Type B pancreatic cell (in vitro differentiated cells): ENCODE measurements at places on chromosomes 5 and 9.

- DNase-seq, result no peak
Measured at GRCh38 chr9:128333451-128333869, 6.9 kb upstream of the SLC27A4 start.

DNA sequence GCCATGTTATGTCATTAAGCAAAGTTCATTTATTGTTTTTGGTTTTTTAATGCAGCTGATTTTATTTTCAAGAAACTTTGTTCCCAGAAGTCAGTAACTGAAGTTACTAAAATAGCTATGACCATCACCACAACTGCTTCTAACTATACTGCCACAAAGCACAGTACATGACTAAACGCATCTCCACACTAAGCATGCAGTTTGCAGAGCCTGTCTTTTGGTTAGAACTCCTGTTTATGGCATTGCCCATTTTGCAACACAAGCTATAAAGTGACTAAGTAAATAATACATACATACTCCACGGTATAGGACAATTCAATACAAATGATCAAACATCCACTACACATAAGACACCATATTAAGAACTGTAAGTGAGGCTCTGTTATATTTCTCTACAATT lies 109.7 kb downstream of the MLLT3 start:
- DNase-seq, result no peak

- DNase-seq, result no peak
Measured at GRCh38 chr5:67542479-67542878, 345.9 kb upstream of the CD180 start.

GRCh38 chr9:88875400-88876120 lies 115.7 kb upstream of the S1PR3 start:
- DNase-seq, result no peak

DNA sequence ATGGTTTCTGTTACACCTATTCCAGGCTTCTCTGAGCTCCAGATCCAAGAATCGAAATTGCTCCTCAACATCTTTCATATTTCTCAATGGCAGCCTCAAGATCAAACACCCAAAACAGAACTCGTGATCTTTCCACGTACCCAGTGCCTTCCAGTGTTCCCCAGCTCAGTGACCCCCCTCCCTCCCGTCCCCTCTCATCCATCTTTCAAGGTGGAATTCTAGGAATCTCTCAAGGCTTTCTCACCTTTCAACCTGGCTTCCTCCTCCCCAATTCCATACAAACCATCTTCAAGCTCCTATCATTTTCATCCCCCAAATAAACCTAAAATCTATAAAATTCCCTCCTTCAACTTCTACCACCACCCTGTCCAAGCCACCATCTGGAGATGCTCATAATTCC lies 615.3 kb downstream of the BNC2 start:
- DNase-seq, result no peak

- DNase-seq, result no peak
Measured at GRCh38 chr5:170917113-170917512, 55.3 kb downstream of the RANBP17 start.

- no peak for DNase-seq
Measured at GRCh38 chr5:16108418-16108817, 71.2 kb downstream of the MARCHF11 start.

GRCh38 chr5:80117446-80117845 lies 82.3 kb downstream of the THBS4 start:
- no peak for DNase-seq

DNA sequence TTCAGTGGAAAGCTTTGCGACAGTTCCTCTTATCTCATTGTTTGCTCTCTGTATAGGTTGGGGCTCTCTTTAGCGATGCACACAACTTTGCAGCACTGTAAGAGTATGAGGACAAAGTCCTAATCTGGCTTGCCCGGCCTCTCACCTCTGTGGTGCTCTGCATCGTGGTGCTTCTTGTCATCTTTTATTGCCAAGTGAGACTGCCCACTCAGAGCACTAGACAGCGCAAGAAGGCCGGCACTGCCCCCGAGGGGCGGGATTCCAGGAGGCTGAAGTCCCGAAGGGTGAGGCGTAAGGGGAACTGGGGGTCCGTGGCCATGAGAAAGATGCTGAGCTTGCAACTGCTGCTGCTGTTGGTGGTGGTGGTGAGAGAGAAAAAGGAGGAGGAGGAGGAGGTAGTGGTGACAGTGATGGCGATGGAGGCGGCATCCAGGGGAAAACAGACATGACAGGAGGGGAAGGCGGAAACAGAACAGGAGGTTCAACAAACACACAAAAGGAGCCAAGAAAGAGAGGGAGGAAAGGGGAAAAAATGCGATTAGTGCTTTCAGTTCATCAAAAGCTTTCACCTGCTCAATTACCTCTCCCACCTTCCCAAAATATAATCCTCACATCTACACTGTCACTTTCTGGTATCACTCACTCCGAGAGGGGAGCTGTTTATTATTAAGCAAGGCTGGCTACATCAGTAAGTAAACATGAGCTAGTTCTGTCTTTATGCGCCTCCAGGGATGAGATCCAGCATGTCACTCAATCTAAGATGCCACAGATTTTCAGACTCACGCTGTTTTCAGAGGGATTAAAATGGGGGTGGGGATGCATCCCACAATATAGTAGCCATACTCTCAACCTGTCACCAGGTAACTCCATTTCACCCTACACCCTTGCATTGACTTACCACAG lies 55.1 kb downstream of the TLE1 start:
- no peak for DNase-seq

DNA sequence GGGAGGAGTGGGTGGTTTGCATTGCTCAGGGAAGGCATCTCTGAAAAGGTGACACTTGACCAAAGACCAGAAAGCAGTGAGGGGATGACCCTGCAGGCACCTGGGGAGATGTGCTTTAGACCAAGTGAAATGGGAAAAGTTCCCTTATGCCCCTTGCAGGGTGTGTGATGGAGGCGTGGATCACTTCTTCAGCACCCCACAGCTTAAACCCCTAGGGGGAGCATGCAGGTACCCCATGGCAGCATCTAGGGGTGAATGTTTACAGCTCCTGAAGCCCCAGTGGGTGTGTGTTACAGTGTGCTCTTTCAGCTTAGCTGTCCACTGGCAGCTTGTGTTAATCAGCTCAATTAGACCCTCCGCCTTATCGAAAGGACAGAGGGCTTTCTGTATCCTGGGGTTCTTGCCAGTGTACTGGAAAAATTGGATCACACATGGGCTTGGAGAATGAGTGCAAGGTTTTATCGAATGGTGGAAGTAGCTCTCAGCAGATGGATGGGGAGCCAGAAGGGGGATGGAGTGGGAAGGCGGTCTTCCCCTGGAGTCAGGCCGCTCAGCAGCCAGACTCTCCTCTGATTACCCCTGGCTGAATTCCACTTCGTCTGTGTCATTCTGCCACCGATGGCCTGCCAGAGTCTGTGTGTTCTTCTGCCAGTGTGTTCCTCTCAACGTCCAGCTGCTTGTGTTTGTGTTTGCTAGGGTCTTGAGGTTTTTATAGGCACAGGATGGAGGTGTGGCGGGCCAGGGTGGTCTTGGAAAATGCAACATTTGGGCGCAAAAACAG lies 6.3 kb downstream of the BHMT2 start:
- DNase-seq, result no peak

- DNase-seq, result no peak
Measured at GRCh38 chr9:82781921-82782392, 281.0 kb downstream of the RASEF start.

- DNase-seq, result no peak
Measured at GRCh38 chr5:80837679-80838078, 122.5 kb upstream of the RASGRF2 start.

- DNase-seq, result no peak
Measured at GRCh38 chr5:167792514-167792913, 498.9 kb upstream of the WWC1 start.

DNA sequence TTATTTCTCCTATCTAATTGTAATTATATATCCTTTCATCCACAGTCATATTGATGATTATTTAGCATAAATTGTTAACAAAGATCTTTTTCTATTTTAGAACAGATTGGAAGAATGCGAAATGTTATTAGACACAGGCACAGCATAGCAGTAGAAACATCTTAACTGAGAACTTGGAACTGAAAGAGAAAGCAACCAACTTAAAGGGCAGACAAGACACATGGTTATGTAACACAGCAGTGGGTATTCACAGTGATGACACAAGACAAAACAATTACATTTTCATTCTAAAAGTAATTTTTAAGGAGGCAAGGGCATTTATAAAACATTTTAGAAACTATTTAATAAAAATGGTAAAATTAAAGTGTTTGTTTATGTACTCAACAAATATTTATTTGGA lies 57.7 kb upstream of the MEF2C start:
- DNase-seq, result no peak

DNA sequence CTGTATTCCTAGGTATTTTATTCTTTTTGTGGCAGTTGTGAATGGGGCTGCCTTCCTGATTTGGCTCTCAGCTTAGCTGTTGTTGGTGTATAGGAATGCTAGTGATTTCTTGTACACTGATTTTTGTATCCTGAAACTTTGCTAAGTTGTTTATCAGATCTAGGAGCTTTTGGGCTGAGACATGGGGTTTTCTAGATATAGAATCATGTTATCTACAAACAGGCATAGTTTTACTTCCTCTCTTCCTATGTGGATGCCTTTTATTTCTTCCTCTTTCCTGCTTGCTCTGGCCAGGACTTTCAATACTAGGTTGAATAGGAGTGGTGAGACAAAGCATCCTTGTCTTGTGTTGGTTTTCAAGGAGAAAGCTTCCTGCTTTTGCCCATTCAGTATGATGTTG lies 129.9 kb downstream of the DMXL1 start:
- no peak for DNase-seq

- DNase-seq, result no peak
Measured at GRCh38 chr9:31597977-31598376, 786.5 kb upstream of the ACO1 start.

- DNase-seq, result no peak
Measured at GRCh38 chr5:179176571-179177230, 116.5 kb downstream of the ZNF354C start.

- no peak for DNase-seq
Measured at GRCh38 chr9:109379513-109379912, 58.7 kb upstream of the EPB41L4B start.

- no peak for DNase-seq
Measured at GRCh38 chr5:58680503-58680902, 97.6 kb downstream of the RAB3C start.

DNA sequence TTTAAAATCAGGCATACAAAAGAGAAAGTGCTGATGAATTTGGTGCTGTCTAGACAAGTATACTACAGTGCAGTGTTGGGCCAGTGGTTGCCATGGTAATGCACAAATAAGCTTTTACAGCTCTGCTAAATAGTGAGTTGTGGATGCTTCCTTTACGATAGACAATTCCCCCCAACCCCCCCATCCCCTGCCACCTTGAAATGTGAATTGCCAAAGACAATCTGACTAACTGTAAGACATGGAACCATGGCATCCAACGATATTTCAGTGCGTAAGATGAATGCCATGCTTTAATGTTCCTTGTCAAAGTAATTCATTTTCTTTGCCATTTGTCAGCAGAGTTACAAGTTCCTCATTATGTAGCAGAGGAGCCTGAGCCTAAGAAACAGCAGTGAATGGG lies 91.5 kb upstream of the NREP start:
- no peak for DNase-seq

GRCh38 chr5:135822286-135822685 lies 12.2 kb upstream of the SLC25A48 start:
- no peak for DNase-seq

DNA sequence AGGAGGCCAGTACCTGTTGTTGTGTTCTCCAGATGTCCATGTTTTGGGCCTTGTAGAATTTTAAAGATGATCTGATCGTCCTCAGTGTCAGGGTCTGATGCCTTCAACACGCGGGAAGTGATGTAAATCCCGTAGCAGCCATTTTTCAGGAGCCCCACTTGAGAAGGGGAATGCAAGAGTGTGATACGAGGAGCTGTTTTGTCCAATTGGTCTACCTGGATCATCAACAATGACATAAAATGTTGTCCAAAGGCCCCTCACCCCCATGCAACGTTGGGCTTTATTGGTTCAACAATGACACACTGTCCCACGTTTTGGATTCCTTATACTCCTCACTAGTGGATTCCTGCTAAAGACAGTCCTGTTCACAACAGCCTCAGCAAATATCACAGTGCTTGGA lies 48.1 kb upstream of the CER1 start:
- no peak for DNase-seq

DNA sequence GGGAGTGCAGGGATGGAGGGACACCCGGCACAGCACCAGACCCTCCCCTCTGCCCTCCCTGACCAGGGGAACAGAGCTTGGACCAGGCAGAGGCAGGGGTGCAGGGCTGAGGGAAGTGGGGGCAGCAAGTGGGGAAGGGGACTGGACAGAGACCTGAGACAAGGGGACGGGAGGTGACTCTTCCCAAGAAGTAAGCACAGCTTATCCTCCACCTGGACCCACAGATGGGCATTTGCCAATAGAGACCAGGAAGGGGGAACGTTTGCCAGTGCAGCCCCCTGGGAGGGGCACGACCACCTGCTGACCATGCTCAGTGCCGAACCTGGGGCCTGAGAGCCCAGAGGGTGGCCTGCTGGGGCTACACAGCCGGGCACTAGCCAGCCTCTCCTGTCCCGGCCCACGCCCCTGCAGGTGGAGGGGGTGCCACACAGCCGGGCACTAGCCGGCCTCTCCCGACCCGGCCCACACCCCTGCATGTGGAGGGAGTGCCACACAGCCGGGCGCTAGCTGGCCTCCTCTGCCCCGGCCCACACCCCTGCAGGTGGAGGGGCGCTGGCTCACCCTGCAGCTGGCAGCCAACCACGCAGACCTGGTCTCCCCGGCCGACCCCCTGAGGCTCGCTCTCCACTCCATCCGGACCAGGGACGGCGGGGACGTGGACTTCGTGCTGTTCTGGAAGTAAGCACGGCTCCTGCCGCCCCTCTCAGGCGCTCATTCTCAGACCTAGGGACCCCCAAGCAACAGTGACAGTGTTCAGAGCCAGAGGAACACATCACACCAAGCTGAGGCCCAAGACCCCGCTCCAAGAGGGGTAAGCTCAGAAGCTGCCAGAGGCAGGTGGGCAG lies 24.3 kb downstream of the GLT6D1 start:
- peak; percentile 68 for DNase-seq

GRCh38 chr9:38681747-38682227 lies 38.1 kb downstream of the FAM240B start:
- no peak for DNase-seq

GRCh38 chr9:134374301-134375010 lies 48.2 kb downstream of the RXRA start:
- DNase-seq, result no peak

DNA sequence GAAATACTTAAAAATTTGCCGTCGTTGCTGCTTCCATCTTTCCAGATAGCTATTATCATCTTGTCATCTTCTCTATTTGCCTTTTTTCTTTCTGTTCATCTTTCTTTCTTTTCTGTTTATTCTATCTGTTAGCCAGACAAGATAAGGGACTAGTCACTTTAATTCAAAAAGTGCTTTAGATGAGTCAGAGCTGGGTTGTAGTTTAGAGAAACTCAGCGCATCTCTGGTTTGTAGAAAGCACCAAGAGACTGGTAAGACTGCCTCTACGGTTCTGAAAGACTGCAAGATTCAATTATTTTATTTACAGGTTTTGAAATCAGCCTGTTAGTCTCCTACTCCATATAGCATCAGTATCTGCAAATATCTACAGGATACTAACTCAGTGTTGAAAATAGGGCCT lies 562.8 kb upstream of the RIOK2 start:
- DNase-seq, result no peak

DNA sequence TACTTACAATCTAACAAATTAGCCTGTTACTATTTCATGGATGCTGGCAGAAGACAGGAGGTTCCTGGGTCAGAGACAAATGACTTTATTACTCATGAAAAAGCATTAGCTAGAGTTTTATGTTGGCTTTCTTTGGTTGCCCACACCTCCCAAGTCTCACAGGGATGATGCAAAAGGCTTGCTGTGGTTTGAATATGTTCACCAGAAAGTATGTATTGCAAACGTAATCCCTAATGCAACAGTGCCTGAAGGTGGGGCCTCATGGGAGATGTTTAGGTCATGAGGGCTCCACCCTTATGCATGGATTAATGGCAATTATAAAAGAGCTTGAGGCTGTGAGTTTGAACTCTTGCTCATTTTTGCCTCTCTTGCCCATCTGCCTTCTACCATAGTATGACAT lies 28.5 kb downstream of the DPYSL3 start:
- DNase-seq, result no peak
